ENCODE measurements at places on chromosomes 1 and 21.

DNA sequence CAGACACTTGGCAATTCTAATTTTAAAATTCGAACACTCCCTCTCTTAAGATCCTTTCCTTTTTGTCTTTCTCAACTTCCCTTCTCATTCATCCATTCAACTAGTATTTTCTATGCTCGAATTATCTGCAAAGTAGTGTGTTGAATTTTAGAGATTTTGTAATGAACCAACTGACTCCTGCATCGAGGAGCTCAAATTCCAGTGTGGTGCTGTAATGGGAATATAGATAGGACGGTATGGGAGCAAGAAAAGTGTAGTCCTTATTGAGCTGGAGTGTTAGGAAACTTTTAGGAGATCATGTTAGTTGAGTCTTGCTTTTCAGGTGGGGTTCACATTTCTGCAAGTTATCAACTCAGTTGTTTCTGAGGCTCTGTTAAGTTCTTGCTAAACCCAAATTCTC lies 897.5 kb downstream of the TTLL7 start:
- DNase-seq, result no peak

DNA sequence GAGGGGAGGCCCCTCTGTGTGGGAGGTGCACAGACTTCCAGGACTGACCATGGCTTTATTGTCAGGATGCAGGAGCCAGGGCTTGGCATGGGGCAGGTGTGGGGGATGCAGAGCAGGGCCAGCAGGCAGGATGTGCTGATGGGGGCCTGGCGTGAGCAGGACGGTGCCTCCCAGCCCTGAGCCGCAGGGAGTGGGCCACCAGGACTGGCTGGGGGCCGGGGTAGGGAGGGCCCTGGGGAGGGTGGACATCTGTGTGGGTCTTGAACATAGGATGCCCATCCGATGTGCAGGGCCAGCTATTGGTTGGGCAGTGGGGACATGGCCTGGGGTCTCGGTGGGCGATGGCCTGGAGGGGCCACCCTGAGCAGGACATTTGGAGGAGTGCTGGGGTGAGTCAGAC lies 15.6 kb downstream of the PRMT2 start:
- DNase-seq, result no peak

GRCh38 chr1:89527750-89528381 lies 3.2 kb downstream of the LRRC8B start:
- no peak for DNase-seq

GRCh38 chr21:36694593-36695282 lies 4.2 kb upstream of the SIM2 start:
- DNase-seq, result no peak

- no peak for DNase-seq
Measured at GRCh38 chr1:240190881-240191401, 99.3 kb downstream of the FMN2 start.

DNA sequence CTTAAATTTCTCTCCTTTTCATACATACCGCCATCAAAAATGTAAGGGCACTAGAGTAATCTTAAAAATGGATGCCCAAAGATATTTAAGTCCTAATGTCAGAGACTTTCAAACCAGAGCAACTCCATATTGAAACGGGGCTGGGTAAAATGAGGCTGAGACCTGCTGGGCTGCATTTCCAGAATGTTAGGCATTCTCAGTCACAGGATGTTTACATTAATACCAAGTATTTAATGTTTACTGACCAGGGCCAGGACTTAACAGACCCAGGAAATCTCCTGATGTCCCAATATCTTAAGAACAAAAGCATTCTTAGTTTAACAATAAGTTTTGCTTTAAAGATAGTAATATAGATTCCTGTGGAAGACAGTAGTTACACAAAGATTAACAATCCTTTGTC lies 563.9 kb upstream of the BEND5 start:
- DNase-seq, result no peak

- DNase-seq, result no peak
Measured at GRCh38 chr1:210294999-210295745, 33.5 kb upstream of the HHAT start.

- DNase-seq, result no peak
Measured at GRCh38 chr1:218361298-218362065, 16.3 kb downstream of the TGFB2 start.

GRCh38 chr1:193249187-193249586 lies 62.8 kb upstream of the B3GALT2 start:
- no peak for DNase-seq

GRCh38 chr1:28648008-28648473 lies 359 bp upstream of the RNU11 start:
- peak; percentile 97 for DNase-seq
